ENCODE measurements at places on chromosomes 5 and 9.

- DNase-seq, result no peak
Observed at GRCh38 chr9:109574061-109574882, 76.2 kb upstream of the PTPN3 start.

GRCh38 chr9:104907278-104907951 lies 20.5 kb downstream of the ABCA1 start:
- DNase-seq, result no peak

DNA sequence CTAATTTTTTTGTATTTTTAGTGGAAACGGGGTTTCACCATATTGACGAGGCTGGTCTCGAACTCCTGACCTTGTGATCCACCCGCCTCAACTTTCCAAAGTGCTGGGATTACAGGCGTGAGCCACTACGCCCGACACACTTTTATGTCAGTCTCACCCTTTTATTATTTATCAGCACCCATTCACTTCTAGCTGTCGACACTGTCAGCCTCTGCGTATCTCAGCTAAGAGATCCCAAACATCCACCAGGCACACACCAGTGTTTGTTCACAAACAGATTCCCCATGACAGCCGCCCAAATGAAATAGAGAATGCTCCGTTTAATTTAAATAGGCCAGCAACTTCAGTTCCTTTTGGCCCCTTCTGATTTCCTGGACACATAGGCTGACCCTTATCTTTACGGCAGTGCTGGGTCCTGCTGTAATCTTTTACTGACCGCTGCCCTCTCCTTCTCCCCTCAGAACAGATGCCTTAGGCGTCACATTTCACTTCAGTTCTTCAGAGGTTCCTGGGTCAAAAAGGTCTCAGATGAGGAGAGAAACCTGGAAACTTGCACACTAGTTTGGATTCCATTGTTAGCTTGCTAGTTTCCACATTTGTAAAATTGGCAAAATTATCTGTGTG lies 43.1 kb upstream of the CKMT2 start:
- DNase-seq, result no peak

- DNase-seq, result no peak
Observed at GRCh38 chr9:137902646-137903045, 25.1 kb downstream of the CACNA1B start.

- DNase-seq, result no peak
Observed at GRCh38 chr5:92378966-92379611, 996.0 kb upstream of the ARRDC3 start.

DNA sequence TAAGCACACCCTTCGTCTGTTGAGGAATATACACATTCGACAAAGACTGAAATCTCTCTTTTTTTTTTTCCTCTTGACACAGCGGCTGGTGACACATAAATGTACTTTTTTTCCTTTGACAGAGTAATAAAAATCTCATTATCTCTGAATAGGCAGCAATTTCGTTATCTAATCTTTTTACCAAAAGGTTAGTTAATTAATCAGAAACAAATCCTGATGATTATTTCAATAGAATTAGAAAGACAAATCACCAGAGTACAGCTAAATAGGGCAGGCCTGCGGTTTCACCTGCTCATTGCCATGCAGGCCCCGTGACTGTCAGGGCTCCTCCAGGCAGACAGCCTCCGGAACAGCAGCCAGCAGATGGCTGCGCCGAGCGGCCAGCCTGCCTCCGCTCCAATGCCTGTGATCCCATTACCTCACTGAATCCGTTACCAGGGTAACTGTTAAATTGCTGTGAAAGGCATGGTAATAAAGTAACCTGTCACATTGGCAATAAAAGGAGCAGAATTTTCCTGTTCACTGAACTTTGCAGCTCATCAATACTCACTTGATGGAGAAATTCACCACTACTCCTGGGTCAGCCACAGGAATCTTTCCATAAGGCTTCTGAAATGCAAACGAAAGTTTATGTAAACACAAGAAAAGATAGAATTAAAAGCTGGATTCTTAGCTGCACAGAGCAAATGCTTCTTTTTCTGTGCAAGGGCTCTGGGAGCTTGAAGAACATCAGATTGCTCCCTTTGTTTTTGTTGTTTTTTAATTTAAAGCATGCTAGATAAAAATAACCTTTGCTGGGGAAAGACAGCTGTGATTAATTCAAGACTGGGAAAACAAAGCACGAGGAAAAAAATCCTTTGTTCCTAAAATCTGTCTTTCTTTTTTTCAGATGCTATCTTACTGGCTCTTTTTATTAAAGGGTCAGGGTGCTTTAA lies 666.4 kb upstream of the ZNF608 start:
- DNase-seq, result no peak

DNA sequence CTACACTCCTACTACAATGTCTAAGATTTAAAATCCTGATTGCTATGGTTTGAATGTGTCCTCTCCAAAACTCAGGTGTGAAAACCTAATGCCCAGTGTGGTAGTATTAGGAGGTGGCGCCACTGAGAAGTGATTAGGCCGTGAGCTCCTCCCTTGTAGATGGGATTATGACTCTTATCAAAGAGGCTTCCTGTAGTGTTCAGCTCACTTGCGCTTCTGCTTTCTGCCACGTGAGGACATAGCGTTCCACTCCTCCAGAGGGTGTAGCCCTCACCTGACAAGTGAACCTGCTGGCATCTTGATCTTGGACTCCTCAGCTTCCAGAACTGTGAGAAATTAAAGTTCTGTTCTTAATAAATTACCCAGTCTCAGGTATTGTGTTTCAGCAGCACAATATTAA lies 33.0 kb upstream of the WHRN start:
- DNase-seq, result no peak

DNA sequence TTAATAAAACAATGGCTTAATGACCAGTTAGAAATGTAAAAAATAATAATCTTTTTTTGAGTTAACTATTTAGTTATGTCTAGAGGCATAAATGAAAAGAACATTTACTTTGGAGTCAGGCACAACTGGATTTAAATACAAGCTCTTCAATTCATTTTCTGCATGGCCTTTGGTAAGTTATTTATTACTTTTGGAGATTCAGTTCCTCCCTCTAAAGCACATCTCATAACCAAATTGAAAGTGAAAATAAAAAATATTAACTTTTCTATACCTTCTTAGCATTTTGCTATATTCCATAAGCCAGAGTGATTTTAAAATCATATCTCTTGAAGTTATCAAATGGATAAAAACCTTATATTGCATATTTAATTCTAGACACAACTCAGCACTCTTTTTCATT lies 434.9 kb upstream of the SMARCA2 start:
- no peak for DNase-seq

GRCh38 chr9:84945878-84946538 lies 276.5 kb downstream of the NTRK2 start:
- no peak for DNase-seq
